ENCODE measurements at places on chromosomes 5 and 9.

DNA sequence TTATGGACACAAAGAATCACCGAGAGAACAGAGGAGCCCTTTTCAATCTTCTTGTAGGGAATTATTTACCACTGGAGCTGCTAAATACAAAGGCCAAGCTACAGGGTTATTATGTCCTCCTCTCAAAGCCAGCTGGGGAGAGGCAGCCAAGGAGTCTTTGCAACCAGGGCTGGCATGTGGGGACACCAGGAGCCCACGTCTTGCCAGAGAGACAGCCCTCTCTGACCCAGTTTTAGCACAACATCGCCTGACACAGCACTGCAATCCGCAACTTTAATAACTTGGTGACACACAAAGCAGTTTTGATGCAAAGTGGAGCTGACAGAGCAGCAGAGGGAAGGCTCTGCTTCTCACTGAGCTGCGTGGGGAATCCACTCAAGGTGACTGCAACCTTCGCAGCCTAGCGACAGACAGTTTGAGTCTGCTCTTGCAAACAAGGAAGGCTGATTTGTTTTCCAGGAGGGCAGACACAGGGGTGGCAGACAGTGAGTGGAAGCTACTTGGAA is 33.6 kb downstream of the TLR4 start:
- DNase-seq = no peak

GRCh38 chr9:131236761-131237160 is 39.5 kb downstream of the FAM78A start:
- DNase-seq = no peak

GRCh38 chr5:149053072-149053695 is 9.7 kb downstream of the SH3TC2 start:
- no peak for DNase-seq

DNA sequence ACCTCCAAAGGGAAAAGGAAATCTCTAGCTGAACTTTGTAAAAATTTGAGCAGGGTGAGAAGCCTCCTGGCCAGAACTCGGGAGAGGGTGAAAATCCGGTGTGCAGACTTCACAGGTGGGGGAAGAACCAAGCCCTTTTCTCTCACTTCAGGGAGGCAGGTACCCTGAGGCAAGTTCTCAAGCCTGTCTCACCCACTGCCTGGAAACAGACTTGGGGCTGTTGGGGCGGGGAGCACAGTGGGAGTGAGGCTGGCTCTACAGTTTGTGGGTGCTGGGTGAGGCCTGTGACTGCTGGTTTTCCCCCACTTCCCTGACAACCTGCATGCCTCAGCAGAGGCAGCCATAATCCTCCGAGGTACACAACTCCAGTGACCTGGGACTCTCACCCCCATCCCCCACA is 187.1 kb downstream of the KIF4B start:
- DNase-seq = no peak

GRCh38 chr9:115715666-115716065 is 437.9 kb upstream of the PAPPA start:
- DNase-seq = no peak

- DNase-seq = no peak
Observed at GRCh38 chr9:110571801-110572483, 7.6 kb downstream of the SVEP1 start.

DNA sequence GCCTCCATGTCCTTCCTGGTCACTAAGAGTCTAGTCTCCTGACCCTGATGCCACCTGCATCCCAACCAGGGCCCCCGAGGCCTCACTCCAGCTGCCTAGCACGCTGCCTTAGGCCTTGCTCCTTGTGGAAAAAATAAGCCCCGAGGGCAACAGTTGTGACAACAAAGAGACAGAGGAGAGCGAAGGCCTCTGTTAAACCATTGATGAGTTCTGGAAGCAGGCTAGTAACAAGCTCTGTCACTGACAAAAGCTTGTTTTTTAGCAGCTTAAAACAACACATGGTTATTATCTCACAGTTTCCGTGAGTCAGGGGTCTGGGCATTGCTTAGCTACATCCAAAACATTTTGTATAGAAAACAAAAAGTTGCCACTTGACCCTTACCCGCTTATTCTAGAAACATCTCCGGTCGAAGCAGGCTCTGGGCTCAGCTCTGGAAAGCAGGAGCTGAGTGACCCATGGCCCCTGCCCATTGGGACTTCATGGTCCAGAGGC is 48.2 kb upstream of the TBC1D2 start:
- no peak for DNase-seq

- no peak for DNase-seq
Observed at GRCh38 chr9:125446561-125447094, 185.0 kb downstream of the GAPVD1 start.

GRCh38 chr9:101512116-101512515 is 21.5 kb upstream of the RNF20 start:
- DNase-seq = peak; percentile 97

- no peak for DNase-seq
Observed at GRCh38 chr9:22990349-22990748, 543.7 kb downstream of the DMRTA1 start.

- no peak for DNase-seq
Observed at GRCh38 chr9:116480700-116481099, 206.4 kb upstream of the TRIM32 start.

DNA sequence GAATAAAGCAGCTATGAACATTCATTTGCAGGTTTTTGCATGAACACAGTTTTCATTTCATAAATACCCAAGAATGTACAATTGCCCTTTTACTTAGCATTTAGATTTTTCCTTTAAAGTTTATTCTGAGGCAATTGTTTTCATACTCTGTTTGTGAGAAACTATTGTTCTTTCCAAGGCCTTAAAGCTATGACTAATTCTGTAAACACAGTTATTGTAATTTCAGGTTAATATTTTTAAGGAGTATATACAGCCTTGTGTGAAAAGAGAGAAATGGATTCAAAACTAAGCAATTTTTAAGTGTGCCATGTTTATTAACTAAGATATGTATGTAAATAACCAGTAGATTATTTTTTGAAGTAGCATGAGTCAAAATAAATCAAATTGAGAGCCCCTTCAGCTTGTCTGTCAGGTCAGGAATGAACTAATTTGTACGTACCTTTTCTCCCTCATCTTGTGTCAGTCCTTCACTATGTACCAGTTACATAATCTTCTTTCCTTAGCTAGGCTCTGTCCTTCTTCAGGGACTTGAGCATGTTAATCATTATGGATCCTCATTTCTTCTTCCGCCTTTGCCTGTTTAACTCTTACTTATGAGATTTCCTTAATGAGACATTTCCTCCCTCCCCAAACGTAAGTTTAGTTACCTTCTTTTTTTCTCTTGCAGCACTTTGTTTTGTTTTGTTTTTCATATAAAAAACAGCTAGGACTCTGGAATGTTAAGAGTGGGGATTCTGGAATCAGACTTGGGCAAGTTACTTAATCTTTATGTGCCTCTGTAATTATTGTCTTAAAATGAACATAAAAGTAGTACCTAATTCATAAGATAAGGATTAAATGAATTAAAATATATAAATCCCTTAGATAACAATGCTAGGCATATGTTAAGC is 63.6 kb downstream of the NIPBL start:
- DNase-seq = no peak

GRCh38 chr5:139914218-139914807 is 118.7 kb downstream of the PSD2 start:
- DNase-seq = no peak

- no peak for DNase-seq
Observed at GRCh38 chr5:22572941-22573340, 280.2 kb downstream of the CDH12 start.
